ENCODE measurements at places on chromosomes 13 and 19.

- no peak for DNase-seq
Observed at GRCh38 chr13:110157718-110158117, 149.2 kb downstream of the COL4A1 start.

GRCh38 chr19:56356944-56357343, 36.4 kb downstream of the ZNF582 start:
- DNase-seq = no peak

GRCh38 chr13:41691274-41691673, 233.9 kb downstream of the RGCC start:
- no peak for DNase-seq

DNA sequence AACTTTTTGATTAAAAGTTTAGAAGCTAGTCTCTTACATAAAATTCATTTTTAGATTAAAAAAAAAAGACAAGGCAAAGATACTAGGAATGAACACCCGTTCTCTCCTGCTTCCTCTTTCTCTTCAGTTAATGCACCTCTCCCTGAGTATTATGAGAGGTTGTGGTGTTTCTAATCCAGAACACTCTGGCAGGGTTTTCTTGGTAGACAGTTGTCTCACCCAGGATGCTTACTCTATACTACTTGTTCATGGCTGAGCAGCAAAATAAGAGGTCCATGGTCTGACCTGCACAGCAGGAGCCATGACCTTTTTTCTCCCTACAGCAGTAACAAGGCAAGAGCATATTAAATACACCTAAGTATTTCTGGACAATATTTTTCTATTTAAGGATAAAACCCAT, 62.0 kb downstream of the MICU2 start:
- no peak for DNase-seq

DNA sequence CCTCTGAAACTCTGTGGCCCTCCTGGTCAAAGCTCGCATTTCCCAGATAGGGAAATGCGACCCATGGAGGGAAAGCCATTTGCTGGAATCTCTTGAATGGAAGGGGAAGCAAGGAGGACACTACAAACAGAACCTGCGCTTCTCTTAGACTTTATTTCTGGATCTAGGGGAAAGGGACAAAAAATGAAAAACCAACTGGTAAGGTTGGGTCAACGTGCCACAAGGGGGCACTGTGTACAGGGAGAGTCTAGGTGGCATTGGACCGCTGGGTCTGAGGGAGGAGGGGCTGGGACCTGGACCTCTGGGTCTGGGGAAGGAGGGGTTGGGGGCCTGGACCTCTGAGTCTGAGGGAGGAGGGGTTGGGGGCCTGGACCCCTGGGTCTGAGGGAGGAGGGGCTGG, 5.0 kb downstream of the KLK4 start:
- no peak for DNase-seq

DNA sequence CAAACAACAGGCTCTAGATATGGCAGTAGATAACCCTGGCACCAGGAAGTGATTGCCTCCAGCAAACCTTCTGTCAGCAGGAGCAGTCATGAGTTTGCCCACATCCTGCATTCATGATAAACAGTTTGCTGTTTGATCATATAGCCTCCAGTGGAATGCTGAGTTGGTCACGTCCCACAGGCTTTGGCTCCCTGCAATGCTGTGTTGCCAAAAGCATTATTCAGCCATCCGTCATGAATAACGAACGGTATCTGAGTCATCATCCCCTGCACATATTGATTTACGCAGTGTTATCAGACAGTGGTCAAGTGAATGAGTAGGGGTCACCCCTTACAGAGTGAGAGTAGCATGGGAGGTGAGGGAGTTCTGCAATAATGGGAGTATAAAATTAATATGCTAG, 21.9 kb upstream of the ZNF432 start:
- no peak for DNase-seq
